ENCODE measurements at places on chromosomes 7 and 10.

DNA sequence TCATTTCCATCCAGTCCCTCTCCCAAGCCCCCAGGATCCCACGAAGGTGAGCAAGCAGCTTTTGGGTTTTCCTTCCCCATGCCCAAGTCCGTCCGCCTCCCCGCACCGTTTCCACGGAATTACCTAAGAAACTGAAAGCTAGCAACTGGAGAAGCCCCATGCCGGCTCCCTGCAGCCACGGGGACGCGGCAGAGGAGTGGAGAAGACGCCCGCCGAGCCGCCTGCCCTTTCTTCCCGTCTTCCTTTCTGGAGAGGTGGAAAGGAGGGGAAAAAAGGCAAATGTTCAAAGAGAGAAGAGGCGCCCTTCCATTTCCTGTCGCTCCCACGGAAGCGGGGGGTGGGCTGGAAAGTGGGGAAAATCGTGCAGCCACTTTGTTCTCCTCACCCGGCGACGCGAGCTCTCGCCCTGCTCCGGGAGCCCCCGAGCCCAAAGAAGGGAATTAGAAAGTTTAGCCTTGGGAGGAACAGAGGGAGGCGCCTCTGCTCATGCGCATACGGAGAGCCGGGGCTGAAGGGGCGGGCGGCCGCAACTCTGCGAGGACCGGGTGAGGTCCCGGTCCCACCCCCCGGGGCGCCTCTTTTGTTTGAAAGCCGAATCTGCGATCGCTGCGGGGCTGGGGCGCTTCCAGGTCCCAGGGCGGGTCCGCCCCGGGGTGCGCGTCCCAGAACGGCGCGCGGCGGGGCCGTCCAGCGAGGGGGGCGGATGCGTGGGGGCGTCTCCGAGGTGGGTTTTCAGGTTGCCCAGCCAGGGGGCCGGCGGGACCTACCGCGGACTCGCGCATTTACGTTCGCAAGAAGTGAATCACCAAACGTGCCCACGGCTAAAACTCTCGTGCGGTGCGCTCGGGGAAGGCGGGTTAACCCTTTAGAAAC is at the start of gene LAMB1:
Gene LAMB1, minus strand, starts transcription at position 436 of the 873 bp plus-strand sequence. Its CDS starts 276 bp downstream, at position 160.
- DNase-seq: no peak

DNA sequence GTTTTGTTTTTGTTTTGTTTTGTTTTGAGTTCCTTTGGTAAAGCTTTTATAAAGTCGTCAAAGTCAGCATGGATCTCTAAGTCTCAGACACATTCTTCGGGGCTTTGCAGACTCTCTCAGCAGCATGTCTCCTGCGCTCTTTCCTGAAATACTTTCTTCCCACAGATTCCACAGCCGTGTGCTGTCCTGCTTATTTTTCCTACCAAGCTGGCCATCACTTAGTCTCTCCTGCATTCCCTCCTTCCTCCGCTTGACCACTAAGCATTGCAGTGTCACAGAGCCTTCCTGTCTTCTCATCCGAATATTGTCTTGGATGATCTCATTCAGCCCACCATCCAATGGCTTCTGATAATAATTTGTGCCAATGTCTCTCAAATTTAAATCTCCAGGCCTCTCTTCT is 434.3 kb upstream of the C7orf33 start:
- DNase-seq: no peak

GRCh38 chr7:90626013-90626412 is 29.9 kb downstream of the CDK14 start:
- no peak for DNase-seq

- no peak for DNase-seq
Observed at GRCh38 chr10:80414142-80414895, 6.0 kb downstream of the PRXL2A start.

DNA sequence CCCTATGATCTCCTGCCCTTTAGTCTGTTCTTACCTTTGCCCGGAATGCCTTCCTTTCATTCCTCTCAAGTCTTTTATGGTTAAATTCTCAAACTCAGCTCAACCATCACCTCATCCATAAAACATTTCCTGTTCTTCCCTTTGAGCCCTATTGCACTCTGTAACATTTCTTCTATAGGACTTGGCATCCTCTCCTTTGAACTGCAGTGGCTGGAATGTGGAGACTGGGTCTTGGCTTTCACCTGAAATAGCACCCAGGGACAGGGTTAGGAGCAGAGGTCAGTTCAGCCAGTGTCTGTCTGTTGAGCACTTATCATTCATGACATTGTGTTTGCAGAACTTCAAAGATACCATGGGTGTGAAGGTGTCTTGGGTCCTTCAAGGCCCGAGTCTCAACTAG is 7.2 kb downstream of the NFE2L3 start:
- DNase-seq: no peak

DNA sequence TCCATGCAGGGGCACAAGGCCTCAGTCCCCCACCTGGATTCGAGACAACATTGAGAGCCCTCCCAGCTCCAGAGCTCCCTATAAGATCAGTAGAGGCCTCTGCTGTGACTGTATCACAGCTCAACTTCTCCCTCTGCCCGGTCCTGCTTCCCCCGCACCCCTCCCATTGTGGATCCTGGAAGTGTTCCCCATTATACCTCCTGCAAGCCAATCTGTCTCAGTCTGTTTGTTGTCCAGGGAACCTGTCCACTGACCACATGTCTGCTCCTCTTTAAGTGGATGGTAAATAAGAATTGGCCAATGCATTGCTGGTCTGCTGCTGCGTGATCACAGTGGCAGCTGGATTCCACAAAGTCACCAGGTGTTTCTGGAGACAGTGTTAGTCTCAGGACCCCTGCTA is 259.7 kb upstream of the HABP2 start:
- DNase-seq: no peak

GRCh38 chr10:82402906-82403401 is 528.0 kb downstream of the NRG3 start:
- no peak for DNase-seq

DNA sequence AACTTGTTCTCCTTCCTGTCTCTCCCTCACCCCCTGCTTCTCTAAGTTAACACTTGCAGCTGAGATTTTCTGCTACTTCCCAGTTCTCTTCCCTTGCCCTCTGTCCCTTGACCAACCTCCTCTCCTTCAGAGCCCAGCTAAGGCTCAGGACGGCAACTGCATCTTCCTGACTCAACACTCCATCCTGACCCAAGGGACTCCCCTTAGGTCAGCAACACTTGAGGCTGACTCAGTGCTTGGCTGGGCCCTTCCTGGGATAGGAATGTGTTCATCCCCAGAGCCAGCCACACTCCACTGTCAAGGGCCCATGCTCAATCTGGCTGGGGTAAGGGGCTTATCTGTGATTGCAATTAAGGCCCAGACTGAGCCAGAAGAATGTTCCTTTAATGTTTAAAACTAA is 3.4 kb downstream of the CALHM2 start:
- DNase-seq: no peak

DNA sequence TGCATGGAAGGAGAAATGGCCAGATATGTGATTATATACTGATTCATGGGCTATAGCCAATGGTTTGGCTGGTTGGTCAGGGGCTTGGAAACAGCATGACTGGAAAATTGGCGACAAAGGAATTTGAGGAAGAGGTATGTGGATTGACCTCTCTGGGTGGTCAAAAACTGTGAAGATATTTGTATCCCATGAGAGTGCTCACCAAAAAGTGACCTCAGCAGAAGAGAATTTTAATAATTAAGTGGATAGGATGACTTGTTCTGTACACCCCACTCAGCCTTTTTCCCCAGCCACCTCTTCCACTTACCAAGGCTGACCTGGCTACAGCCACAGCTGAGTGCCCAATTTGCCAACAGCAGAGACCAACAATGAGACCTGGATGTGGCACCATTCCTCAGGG is 146.7 kb downstream of the GPR37 start:
- no peak for DNase-seq

DNA sequence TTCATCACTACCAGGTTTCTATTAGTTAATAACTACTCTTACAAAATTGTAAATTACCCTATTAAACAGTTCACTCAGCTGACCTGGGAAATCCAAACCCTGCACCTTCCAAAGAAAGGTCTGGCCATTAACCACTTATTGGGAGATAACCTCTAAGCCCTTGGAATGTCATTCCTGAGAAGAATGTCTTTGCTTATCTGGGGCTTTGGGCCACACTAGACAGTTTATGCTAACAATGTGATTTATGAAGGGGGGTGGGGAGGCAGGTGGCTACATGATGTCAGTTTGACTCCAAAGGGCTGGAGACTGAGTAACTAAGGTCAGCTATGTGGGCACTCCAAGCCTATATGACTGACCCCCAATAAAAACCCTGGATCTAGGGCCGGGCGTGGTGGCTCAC is 50.7 kb downstream of the AKR1D1 start:
- no peak for DNase-seq

GRCh38 chr10:492836-493235 is 196.6 kb downstream of the DIP2C start:
- no peak for DNase-seq

DNA sequence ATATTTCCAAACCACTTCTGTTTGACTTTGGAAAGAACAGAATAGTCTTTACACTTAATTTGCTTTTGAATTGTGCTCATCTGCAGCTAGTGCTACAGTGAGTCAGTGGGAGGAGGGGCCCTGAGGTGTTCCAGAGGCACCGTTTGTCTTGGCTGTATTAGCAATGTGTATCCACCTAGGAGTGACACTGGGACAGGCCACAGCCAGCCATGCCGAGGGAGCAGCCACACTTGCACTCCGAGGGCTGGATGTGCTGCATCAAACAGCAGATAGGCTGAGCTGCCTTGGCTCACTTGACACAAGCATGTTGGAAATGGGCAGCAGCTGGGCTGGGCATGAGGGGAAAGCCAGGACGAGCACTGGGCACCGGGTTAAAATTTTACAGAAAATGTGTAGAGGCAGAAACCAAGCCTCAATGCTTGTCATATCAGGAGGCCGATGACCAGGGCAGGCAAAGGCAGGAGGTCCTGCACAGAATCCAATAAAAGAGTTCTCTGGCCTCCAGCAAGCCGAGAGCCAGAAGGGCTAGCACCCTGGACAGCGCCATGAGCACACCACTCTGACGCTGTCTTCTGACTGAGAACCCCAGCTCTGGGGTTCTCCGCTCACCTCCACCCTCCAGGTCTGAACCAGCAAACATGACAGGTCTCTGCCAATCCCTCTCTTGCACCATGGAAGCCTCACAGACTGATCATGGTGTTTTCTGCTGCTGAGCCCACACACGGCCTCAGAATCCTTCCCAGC is 163.3 kb downstream of the GRID1 start:
- no peak for DNase-seq

GRCh38 chr10:88852327-88852726 is 683 bp upstream of the ANKRD22 start:
- no peak for DNase-seq

GRCh38 chr10:131113165-131113564 is 198.4 kb downstream of the TCERG1L start:
- no peak for DNase-seq

DNA sequence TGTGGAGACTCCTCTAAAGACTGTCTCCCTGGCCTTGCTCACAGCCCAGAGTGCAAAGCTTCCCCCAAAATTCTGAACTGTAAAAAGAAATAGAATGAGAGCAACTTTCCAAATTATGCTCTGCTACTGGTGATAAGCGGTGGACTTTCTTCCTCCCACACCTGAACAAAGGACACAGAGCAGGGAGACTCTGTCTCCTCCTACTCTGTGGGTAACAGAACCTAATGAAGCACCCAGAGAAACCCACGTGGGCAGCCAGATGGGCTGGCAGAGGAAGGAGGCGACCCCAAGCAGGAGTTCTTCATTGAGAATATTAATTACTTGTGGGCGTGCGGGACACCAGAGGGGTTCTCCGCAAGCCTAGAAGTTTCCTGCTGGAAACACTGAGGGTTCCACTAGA is 139.5 kb downstream of the KMT2E start:
- DNase-seq: no peak

Data from substantia nigra (tissue), 51 donors.